ENCODE measurements at places on chromosomes 6 and 20.

GRCh38 chr6:170151321-170151771 lies 139.5 kb downstream of the DLL1 start:
- DNase-seq, result no peak

GRCh38 chr6:113076116-113076515 lies 729.0 kb downstream of the RFPL4B start:
- no peak for DNase-seq

- DNase-seq, result no peak
Measured at GRCh38 chr6:49668083-49668511, 31.5 kb upstream of the RHAG start.

DNA sequence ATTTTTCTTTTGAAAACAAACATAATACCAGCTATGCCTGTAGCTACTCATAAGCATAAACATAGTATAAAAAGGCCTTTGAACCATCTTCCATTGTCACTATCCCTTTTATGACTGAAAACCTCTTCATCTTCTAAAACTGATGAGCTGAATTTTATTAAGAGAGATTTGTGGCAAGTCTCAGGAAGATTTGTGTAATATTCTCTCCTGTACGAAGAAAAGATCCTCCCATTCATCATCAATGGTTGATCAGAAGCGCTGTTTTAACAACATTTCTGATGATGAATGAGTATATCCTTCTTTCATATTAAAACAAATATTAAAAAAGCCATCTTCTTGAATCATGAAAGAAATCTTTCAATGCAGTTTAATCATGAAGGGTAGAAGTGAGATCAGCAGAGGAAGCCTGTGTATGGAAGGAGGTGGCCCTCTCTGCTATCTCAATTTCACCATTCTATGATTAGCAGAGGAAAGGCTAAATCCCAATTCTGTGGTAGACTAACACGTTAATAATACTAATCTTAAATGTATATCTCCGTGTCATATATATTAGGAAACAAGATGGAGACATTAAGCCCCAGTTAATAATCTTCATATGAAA lies 430.2 kb downstream of the FRK start:
- no peak for DNase-seq

DNA sequence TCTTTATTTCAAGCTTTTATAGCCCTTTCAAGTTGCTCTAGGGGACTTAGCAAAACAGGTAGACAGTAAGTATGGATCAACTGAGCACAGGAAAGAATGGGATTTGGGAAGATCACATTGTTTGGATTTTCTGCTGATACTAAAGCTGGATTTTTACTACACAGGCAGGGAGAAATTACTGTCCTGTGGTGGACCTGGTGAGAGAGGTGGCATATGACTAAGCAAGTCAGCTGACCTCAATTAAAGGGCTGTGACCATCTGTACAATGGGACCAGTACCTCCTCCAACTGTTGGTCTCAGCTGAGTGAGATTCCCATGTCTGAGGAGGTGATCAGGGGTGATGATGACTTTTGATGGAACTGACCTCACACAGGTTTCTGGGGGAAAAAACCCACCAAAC lies 28.0 kb downstream of the RREB1 start:
- no peak for DNase-seq

DNA sequence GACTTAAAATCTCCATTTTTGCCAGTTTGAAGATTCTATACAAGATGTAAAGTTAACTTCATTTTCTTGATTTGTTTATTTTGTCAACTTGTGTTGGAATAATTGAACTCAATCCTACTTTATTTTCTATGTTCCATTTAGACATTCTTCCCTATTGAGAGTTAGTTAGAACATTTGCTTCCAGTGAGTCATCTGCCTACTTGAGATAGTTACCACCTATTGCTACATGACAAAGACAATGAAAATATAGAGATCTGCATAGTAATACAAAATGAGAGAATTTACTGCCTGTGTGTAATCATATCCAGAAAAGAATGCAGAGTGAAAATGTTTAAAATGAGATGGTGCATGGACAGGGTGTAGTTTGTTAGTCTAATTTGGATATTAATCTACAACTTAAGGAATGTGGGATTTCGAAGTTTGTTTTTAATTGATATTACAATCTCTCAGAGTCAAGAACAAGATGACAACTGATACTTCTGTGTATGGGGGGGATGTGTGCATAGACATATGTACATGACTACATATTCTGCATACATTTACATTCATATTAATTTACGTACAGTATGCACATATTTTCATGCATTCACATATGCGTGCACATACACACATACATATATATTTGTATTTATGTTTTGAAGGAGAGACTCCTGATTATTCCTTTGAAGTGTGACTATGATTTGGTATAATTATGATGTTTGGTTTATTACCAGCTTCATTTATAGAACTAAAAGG lies 420.1 kb downstream of the NKAIN2 start:
- no peak for DNase-seq

DNA sequence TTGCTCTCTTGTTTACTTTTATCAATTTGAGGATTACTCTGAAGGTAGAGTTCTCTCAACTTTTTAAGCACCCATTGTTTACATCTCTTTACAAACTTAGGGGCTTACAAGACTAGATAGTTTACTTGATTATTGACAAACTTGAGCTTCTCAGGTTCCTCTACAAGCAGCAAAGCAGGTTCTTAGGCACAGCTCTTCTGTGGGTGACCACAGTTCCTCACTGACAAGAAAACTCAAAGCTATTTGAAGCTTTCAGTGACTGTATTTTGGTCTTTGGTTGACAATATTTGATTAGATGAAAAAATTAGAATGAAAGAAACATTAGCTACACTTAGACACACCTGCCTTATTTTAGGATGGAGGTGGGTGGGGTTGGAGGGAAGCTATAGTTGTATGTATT lies 327.3 kb upstream of the RUNX2 start:
- DNase-seq, result no peak

- no peak for DNase-seq
Measured at GRCh38 chr6:3644739-3645012, 106.8 kb downstream of the PXDC1 start.

DNA sequence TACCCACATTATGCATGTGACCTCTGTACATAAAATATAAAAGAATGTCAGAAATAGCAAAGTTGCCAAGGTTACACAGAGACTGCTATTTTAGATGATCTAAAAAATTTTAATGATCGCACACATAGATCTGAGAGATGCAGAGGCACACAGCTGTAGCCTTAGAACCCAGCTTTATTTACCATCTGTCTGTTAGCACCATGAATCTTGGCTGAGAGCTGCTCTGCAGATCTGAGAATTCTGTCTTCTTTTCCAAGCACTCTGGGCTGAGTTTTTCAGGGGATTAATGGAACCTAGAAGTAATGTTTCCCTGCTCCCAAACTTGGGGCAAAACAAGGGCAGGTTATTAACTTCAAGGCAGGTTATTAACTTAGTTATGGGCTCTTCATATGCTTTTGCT lies 248.7 kb upstream of the JAG1 start:
- DNase-seq, result no peak

- no peak for DNase-seq
Measured at GRCh38 chr6:11207199-11207968, 25.1 kb downstream of the NEDD9 start.

GRCh38 chr20:53917145-53918019 lies 153.0 kb downstream of the BCAS1 start:
- no peak for DNase-seq

GRCh38 chr6:69026243-69026642 lies 391.2 kb downstream of the ADGRB3 start:
- DNase-seq, result no peak

GRCh38 chr6:132465530-132466485 lies 47.1 kb downstream of the STX7 start:
- DNase-seq, result no peak

DNA sequence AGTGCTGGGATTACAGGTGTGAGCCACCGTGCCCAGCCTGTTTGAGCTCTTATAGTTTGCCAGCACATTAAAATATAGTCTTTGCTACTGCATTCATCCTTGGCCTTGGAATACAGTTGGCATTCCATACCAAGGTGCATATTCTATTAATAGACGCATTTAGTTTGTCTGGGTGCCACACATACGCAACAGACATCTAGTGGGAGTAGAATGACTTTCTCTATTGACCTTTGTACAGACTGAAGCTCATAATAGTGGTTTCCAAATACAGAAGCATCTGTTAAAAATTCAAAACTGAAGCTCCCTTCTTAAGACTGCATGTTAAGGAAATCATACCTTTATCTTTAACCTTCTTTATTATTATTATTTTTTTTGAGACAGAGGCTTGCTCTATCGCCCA lies 46.7 kb upstream of the FNDC1 start:
- no peak for DNase-seq

- no peak for DNase-seq
Measured at GRCh38 chr6:14734416-14735340, 511.2 kb upstream of the JARID2 start.

GRCh38 chr6:96794980-96795379 lies 42.3 kb downstream of the GPR63 start:
- DNase-seq, result no peak

- DNase-seq, result no peak
Measured at GRCh38 chr20:8589956-8590355, 457.9 kb downstream of the PLCB1 start.

- no peak for DNase-seq
Measured at GRCh38 chr6:139008117-139008516, 20.1 kb upstream of the REPS1 start.

GRCh38 chr20:63911176-63911575 lies 16.2 kb downstream of the DNAJC5 start:
- DNase-seq, result no peak

GRCh38 chr6:14305131-14305530 lies 187.6 kb downstream of the CD83 start:
- no peak for DNase-seq

DNA sequence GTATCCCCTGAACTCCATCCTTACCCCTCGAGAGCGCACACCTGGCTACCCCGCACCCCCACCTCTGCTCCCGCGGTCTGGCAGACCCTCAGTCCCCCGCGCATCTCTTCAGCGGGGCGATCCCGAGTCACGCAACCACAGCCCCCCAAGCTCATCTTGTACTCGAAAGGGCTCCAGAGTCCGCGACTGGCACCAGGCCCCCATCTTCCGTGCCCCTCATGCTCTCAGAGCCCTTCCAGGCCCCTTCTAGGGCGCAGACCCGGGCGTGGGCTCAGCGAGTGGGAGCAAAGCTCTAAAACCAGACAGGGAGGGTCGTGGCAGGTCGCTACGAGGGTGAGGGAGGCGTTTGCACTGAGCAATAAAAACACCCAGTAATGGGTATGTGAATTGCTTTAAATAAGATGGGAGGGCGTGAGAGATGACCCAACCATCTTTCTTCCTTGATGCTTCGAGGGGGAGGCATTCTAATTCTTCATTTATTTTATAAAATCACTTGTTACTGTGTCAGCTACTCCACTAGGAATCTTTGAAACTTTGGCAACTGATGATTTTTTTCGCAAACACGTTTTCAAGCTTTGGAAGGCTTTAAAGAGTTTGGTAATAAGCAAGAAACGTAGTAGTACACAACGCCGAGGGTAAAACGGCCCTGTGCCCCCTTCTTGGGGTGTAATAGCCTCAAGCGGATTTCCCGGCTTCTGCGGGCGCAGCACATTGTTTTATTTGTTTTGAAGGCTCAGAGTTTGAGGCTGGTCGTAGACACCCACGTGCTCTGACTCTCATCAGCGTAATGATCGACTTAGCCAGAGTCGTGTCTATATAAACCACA lies 42.6 kb upstream of the SUPT3H start:
- DNase-seq, result peak; percentile 39

DNA sequence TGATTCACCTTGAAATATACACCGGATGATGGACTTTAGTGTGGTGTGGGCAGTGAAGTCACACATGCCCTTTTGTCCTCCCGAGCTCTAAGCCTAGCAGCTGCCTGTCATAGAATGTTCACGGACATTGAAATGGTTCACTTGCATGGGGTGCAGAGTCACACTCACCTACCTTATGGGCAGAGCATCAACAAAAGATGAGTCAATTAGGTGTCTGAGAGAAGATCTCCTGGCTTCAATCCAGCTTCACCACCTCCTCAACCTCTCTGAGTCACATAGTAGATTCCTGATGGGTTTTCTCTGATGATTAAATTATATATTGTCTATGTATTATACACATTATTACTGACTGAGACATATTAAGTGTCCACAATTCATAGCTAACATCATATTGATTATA lies 48.1 kb upstream of the HLA-E start:
- no peak for DNase-seq

- DNase-seq, result no peak
Measured at GRCh38 chr6:91449539-91449938, 862.7 kb upstream of the MAP3K7 start.

GRCh38 chr20:45372646-45373352 lies 5.3 kb downstream of the TP53TG5 start:
- DNase-seq, result no peak

GRCh38 chr6:36596356-36596755 lies 2.2 kb downstream of the SRSF3 start:
- no peak for DNase-seq

Measured in stimulated activated CD4-positive, alpha-beta T cell treated with anti-CD3 and anti-CD28 coated beads, Interleukin-12 subunit alpha, Interleukin-12 subunit beta, amount 100 ng/mL, for 24 hours (primary cell).